Smooth muscle cell of the coronary artery (primary cell): ENCODE measurements at places on chromosomes 5 and 9. TPM values are rescaled to one million over a fixed set of nuclear protein-coding genes. Genes with fewer than 3 reads are reported as not detected.

The TPM2 gene
- 835 and 1,197 TPM in 2 replicates for total RNA-seq

The BNC2 gene
- total RNA-seq, result 11.0 and 29.6 TPM in 2 replicates

The SPATA9 gene
- 0.45 and 0.59 TPM in 2 replicates for total RNA-seq

The ST8SIA4 gene
- 0.15 and 0.23 TPM in 2 replicates for total RNA-seq

The CCDC69 gene
- 0.38 and 5.9 TPM in 2 replicates for total RNA-seq

The SPATA31E1 gene
- not detected in 2 replicates for total RNA-seq

The INSL4 gene
- not detected in 2 replicates for total RNA-seq

The FAM169A gene
- total RNA-seq, result under 0.01 and 0.60 TPM in 2 replicates

The SOWAHA gene
- not detected in 2 replicates for total RNA-seq

The TMC1 gene
- 0.68 and 1.3 TPM in 2 replicates for total RNA-seq

The IFNA1 gene
- not detected in 2 replicates for total RNA-seq

The MTAP gene
- 14.0 and 20.6 TPM in 2 replicates for total RNA-seq

The DMAC1 gene
- 7.7 and 11.7 TPM in 2 replicates for total RNA-seq

The SLC36A1 gene
- 3.4 and 5.4 TPM in 2 replicates for total RNA-seq

The GRXCR2 gene
- total RNA-seq, result not detected in 2 replicates

The SLC12A2 gene
- 21.5 and 50.6 TPM in 2 replicates for total RNA-seq

The RGS3 gene
- total RNA-seq, result 41.8 and 258 TPM in 2 replicates

The PCDHGB3 gene
- total RNA-seq, result 3.5 and 5.6 TPM in 2 replicates

The ISL1 gene
- total RNA-seq, result not detected in 2 replicates

The CNOT6 gene
- total RNA-seq, result 5.3 and 12.1 TPM in 2 replicates
